Skeletal muscle cell (primary cell): ENCODE measurements at places on chromosomes 4 and X.

- DNase-seq: peak; percentile 41
Measured at GRCh38 chr4:41532882-41533281, 5.1 kb upstream of the LIMCH1 start.

GRCh38 chr4:109131559-109131958, 170.9 kb downstream of the COL25A1 start:
- no peak for DNase-seq

- DNase-seq: no peak
Measured at GRCh38 chrX:153984351-153985178, 12.0 kb downstream of the TMEM187 start.

GRCh38 chr4:97593248-97593647, 550.0 kb downstream of the STPG2 start:
- no peak for DNase-seq

GRCh38 chr4:123628288-123628687, 231.7 kb downstream of the SPRY1 start:
- DNase-seq: no peak
